Non-pigmented ciliary epithelial cell (primary cell): ENCODE measurements at places on chromosomes 2 and 18.

GRCh38 chr2:150681120-150681804, 193.8 kb upstream of the RND3 start:
- DNase-seq, result peak; percentile 88

DNA sequence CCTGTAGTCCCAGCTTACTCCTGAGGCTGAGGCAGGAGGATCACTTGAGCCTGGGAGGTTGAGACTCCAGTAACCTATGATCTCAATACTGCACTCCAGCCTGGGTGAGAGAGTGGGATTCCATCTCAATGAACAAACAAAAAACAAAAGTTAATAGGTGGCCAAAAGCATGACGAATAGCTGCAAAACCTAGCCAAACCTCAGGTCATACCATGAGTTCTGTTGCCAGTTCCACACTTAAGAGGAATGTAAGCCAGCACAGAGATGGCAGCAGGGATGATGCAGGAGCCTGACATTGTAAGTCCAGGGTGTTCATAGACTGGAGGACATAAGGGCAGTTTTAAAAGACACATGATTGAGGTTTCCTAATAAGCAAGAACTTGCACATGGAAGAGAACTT, 55.3 kb upstream of the RMDN2 start:
- DNase-seq, result no peak

GRCh38 chr2:158004126-158004764, 97.4 kb upstream of the UPP2 start:
- no peak for DNase-seq

DNA sequence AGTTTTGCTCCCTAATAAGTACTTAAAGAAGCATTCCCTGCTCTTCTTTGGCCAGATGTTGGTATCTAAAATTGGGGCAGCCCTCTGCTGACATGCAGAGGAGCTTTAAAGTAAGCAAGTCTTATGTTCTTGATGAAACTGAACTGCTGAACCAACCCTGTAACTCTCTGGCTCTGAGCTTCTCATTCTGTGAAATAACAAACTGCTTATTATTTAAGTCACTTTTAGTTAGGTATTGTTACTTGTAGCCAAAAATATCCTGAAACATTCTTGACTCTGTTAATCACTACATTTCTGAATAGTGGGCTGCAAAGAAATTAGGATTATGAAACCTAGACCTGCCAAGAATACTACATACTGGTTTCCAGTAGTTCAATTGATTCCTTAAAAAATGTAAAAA, 15.5 kb downstream of the PPP3R1 start:
- DNase-seq, result no peak

DNA sequence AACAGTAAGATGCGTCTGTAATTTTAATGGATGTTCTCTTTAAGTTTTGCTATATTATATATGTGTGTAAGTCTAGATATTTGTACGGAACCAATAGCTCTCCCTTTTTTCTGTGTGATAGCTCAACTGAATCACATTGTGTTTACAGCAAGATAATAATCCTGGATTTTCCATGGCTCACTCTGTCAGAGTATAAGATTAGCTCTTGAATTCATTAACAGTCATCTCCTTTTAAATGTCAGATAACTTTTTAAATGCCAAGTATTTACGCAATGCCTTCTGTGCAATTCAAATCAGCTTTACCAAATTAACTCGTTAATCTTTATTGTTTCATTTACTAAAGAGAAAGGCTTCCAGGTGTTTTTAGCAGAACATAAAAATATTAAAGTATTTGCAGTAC, 76.9 kb downstream of the KIAA2012 start:
- no peak for DNase-seq

DNA sequence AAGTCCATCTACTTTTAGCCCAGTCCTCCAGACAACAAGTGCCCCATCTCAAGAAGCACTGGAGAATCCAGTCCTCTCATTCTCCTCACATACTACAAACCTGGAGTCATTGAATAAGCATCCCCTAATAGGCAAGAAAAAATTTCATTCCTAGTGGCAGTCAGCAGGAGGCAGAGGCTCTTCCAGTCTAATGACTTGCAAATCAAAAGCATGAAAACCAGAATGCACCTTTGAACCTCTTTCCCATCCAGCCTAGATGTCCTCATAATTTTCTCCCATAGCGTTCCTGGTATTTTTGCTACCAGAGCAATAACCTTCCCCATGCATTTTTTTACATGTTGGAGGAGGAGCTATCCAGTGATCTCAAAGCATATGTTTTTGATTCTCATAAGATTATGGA, 252.6 kb downstream of the TTC32 start:
- peak; percentile 61 for DNase-seq

GRCh38 chr2:168190590-168191336, 56.6 kb downstream of the STK39 start:
- no peak for DNase-seq

DNA sequence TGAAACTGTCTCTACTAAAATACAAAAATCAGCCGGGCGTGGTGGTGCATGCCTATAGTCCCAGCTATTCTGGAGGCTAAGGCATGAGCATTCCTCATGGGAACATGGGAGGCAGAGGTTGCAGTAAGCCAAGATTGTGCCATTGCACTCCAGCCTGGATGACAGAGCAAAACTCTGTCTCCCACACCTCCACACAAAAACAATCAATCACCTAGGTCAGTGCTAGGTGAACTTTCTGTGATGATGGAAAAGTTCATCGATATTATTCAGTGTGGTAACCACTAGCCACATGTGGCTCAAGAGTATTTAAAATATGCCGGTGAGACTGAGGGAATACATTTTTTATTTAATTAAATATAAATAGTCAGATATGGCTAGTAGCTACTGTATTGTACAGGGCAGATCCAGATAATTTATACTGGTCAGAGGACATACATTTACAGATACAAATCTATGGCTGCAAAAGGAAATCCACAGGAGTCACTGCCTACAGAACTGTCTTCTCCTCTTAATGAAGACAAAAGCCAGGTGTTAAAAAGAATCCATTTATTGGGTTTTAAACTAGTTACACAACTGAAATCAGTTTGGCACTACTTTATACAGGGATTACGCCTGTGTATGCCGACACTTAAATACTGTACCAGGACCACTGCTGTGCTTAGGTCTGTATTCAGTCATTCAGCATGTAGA, 3.9 kb upstream of the GPR75 start:
- no peak for DNase-seq
